Mucosa of descending colon (tissue), 3 donors: ENCODE measurements at places on chromosomes 16 and 17.
A peak's percentile ranks its signal among the peaks of the same experiment; 100 is the strongest.

DNA sequence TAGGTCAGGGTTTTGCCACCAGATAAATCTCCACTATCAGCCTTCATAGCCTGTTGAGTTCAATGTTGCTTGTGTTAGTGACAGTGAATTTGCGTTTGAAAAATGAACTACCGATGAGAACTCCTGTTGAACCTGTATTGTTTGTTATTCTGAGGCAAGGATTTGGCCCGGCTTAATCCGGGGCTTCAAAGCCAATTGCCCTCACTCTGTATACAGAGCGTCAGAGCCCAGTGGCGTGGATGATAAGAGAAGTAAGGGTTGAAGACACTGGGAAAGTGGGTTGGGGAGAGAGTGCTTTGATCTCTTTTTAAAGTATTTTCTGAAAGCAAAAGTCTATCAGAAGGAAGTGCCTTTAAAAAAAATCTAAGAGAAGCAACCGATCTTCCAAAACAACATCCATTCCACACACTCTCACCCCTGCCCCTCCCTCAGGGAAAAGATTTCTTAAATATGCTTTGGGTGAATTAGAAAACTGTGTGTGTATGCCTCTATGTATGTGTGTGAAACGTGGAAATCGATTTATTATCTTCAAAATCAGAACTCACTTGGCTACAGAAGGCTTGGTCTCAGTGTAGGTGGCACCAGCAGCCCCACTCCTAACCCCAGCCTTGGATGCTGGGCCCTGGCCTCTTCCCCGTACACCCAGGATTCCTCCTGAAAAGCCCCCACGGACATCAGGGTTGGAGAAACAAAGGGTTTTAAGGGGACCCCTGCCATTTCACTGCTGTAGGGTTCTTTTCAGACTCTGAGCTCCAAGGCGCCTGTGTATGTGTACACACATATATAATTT lies 8.8 kb downstream of the TBX4 start:
- DNase-seq = no peak

DNA sequence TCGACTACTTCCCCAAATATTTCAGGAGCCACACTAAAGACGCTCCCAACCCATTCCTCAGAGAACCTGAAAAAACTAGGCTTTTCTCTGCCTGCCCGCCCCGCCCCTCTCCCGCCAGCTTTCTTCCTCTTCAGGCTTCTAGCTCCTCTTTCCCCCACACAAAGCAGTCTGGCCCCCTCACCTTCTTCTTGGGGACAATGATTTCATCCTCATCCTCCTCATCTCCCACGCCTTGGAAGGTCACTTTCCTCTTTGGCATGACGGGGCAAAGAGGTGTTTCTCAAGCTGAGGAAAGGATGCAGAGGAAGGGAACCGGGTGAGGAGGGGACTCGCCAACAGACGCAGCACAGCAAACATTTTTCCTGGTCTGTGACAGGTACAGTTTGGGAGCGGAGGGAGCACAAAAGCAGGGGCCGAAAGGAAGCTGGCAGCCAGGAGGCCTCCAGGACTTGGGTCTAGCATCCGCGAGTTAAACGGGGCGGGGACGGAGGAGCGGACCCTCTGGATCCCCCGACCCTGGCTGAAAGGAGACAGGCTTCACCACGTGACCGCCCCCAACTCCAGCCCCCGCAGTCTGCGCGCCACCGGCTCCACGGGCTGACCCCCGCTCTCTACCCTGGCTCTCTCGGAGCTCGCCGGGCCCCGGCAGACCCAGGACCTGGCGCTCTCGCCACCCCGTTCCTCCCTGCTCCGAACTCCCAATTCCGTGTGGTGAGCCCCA lies 525 bp downstream of the CD2BP2 start:
- peak; percentile 59 for DNase-seq

- no peak for DNase-seq
These were observed 14.4 kb downstream of the NDUFAF8 start for GRCh38 chr17:81253358-81254131.

DNA sequence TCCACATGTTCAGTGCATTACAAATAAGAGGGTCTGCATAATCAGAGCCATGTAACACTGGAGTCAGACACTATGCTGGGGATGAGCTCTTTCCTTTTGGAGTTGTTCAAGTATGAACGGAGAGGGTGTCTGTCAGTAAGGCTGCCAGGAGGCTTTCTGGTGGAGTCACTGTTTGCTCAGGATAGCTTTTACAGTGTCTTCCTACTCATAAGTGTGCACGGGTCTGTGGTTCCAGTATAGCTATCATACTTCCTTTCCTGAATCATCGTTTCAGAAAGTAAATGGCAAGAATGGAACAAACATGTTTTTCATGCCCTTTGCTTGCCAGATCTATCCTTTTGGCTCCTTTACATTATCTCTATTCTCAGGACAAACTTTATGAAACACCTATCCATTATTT lies 152.7 kb upstream of the CDH11 start:
- no peak for DNase-seq

DNA sequence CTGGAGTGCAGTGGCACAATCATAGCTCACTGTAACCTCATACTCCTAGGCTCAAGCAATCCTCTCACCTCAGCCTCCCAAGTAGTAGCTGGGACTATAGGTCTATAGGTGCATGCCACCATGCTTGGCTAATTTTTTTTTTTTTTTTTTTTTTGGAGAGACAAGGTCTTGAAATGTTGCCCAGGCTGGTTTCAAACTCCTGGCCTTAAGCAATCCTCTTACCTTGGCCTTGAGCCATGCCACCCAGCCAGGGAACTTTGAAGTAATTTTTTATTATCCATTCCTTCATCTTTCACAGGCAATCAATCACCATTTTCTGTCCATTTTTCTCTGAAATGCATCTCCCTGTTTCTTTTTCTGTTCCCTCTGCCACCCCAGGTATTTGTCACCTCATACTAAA lies 6.3 kb upstream of the PSMD7 start:
- no peak for DNase-seq

- no peak for DNase-seq
These were observed 4.2 kb downstream of the CCDC200 start for GRCh38 chr17:43224146-43224705.

- DNase-seq = no peak
These were observed 354.0 kb upstream of the CCL2 start for GRCh38 chr17:33901085-33901484.

DNA sequence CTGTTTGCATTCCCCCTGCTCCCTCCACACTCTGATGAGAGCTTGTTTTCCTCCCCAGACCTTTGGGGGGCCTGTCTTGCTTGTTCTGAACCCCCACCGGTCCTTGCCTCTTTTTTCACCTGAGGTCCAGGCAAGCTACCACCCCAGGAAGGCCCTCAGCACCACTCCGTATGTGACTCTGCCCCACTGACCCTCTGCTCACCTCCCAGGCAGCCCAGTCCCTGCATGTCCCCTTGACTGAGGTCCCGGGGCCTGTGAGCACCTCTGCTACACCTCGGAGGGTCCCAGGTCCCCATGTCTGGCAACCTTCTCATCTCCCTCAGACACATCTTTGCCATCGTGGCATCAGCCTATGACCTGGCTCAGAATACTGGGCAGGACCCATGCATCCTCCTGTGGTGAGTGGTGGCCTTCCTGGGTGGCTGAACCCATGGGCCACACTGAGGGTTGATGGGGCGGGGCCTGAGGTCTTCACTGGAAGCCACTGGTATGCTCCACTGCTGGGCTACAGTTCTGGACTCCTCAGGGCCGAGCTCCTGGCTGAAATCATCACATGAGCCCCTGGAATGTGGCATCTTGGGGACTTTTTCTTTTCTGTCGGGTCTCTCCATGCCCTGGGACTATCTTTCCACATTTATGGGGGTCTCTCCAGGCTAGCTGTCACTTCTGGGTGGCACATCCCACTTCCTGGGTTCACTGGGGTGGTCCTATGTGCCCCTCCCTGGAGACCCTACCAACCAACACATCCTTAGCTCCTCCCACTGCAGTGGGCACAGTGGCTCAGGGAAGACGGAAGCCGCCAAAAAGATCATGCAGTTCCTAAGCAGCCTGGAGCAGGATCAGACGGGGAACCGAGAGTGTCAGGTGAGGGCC lies 3.5 kb downstream of the MYO15B start:
- no peak for DNase-seq

GRCh38 chr17:17440010-17440843 lies 36.6 kb upstream of the MED9 start:
- DNase-seq = no peak

GRCh38 chr16:15610369-15610871 lies 32.5 kb downstream of the MARF1 start:
- no peak for DNase-seq

GRCh38 chr16:47507701-47508100 lies 46.6 kb downstream of the PHKB start:
- no peak for DNase-seq

- no peak for DNase-seq
These were observed 619.3 kb downstream of the TP53TG3F start for GRCh38 chr16:34078691-34079090.

- DNase-seq = no peak
These were observed 73.3 kb upstream of the MTMR4 start for GRCh38 chr17:58587713-58588117.

DNA sequence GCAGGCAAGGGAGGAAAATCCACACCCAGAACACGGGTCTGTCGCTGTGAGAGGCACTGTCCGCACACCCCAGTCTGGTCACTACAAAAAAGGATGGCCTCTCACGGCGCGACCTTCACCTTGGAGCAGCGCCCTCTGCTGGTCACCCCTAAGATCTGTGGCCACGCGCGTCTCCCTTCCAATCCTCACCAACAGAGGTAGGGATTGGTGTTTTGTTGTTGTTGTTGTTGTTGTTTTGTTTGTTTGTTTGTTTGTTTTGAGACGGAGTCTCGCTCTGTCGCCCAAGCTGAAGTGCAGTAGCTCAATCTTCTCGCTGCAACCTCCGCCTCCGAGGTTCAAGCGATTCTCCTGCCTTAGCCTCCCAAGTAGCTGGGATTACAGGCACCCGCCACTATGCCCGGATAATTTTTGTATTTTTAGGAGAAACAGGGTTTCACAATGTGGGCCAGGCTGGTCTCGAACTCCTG lies 15.0 kb upstream of the C17orf58 start:
- DNase-seq = peak; percentile 70

- peak; percentile 94 for DNase-seq
These were observed 5.4 kb downstream of the MYO1C start for GRCh38 chr17:1486802-1487695.

DNA sequence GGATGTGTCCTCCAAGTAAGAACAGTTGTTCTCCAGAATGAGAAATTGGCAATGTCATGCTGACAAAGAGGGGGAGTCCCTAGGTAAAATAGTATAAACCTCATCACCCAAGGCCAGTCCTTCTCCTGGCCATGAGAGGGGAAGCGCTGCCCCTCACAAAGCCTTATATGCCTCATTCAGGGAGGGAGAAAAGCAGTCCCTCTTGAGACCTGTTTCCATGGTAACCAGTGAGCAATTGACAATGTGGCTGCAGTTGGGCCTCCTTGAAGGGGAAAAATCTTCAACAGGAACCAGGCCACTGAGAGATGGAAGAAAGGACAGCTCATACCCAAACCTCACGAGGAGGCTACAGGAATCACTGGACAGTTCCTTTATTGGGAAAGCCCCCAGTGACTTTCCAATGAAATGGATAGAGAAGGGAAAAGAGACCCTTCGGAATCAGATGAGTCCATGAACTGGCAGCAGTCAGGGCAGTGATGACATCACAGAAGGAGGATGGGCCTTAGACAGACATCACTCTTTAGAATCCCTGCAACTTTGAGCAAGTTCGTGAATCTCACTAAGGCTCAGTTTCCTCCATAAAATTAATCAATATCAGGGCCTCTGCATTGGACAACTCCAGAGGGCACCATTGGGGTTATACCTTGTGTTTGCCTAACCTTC lies 275.7 kb downstream of the TOX3 start:
- DNase-seq = no peak

DNA sequence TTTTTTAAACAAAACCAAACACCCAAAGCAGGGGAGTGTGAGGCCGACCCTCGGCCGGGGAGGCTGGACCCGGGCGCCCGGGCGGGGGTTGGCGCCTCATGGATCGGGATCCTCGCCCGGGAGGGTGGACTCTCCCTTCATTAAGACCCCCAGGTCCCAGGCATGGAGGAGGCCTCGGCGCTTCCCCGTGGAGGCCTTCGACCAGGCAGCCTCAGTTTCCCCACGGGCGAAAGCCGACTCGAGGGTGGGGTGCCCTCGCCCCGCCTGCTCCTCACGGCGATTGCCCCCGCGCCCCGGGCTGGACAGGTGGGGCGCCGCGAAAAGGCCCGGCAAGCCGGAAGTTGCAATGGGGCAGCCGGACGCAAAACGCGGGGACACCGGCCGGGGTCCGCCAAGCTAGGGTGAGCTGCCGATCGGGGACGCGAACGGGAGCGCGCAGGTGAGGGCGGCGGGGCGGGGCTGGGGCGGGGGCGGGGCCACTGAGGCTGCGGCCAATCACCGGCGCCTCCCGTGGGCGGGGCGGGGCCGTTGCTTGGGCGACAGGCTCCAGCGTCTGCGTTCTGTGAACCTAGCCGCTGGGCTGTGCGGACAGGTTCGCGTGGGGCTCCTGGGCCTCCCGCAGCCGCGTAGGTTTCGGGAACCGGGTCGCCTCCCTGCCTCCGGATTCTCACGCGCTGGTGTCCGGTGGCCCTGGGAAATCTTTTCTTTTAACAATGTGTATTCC lies 6.0 kb upstream of the ZNF205 start:
- DNase-seq = peak; percentile 96

DNA sequence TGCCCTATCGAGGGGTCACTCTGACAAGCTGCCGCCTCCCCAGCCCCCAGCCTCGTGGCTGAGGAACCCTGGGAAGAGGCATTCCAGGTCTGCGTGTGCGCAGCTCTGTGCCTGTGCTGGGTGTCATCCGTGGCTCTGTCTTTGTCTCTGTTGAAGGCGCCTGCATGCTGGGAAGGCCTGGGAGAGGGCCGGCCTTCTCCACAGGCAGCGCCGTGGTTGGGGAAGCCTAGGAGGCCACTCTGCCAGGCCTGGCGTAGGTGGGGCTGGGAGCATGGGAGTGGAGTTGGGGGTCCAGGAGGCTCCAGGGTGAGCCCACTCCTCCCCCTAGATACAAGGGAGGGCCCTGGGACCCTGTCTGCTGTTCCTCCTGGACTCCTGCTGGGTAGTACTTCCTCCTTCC lies 3.3 kb downstream of the NHERF2 start:
- no peak for DNase-seq

GRCh38 chr17:76707985-76708807 lies 2.6 kb downstream of the MXRA7 start:
- DNase-seq = no peak

GRCh38 chr17:49952209-49952911 lies 16.6 kb upstream of the DLX4 start:
- DNase-seq = peak; percentile 94

DNA sequence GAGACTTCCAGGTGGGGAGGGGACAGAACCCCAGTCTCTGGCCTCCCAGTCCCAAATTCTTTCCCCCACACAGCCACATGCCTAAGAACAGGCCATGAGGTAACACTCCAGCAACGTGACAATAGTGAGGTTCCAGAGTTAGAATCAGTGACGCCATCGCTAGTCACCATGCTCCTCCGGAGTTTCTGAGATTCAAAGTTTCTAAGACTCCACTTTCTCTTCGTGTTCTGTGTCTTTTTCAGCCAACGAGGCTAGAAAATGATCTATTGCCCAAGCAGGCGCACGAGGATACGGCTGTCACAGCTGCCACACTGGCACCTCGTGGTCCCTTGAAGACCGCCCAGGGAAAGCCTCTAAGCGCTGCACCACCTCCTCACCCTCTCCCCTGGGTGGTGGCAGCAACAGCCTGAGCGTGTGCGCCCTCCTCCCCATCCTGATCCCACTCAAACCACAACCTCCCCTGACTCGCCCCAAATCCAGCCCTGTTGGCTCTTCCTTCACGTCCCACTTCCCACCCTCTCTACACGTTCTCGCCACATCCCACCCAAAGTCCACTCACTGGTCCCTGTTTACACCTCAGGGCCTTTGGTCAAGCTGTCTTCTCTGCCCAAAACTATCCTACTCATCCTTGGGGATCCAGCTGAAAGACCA lies 1.0 kb downstream of the MCRIP1 start:
- DNase-seq = no peak

- peak; percentile 20 for DNase-seq
These were observed 658 bp upstream of the DUSP3 start for GRCh38 chr17:43779145-43780125.
